ENCODE measurements at places on chromosomes 7 and 10. TPM values are rescaled to one million over a fixed set of nuclear protein-coding genes. Genes with fewer than 3 reads are reported as not detected.

Gene SUMF2
- total RNA-seq: 95.2 TPM

- DNase-seq: no peak
- H3K4me3 ChIP-seq: no peak overlapping the region
- H3K27me3 ChIP-seq: no peaks in the 10 kb centered on the region
- H3K36me3 ChIP-seq: no peaks in the 10 kb centered on the region
Observed at GRCh38 chr7:102456327-102456726, 8.3 kb downstream of the ALKBH4 start.

GRCh38 chr7:18550574-18550973 is 55.0 kb downstream of the HDAC9 start:
- H3K4me1 ChIP-seq: peaks cover 5% of the 10 kb centered on the region
- no peaks in the 10 kb centered on the region for H3K36me3 ChIP-seq
- no peaks in the 10 kb centered on the region for H3K27me3 ChIP-seq
- no peak for DNase-seq

Gene GLI3
- 34.9 TPM for total RNA-seq

GRCh38 chr7:56127241-56127975 is 11.2 kb upstream of the NUPR2 start:
- H3K4me3 ChIP-seq: no peak overlapping the region
- no peaks in the 10 kb centered on the region for H3K4me1 ChIP-seq
- H3K27ac ChIP-seq: no peak overlapping the region
- DNase-seq: no peak
- H3K36me3 ChIP-seq: no peaks in the 10 kb centered on the region

- H3K27ac ChIP-seq: no peak overlapping the region
- H3K27me3 ChIP-seq: no peaks in the 10 kb centered on the region
- no peak for DNase-seq
- no peaks in the 10 kb centered on the region for H3K36me3 ChIP-seq
Observed at GRCh38 chr7:106793015-106793975, 71.8 kb upstream of the PIK3CG start.

DNA sequence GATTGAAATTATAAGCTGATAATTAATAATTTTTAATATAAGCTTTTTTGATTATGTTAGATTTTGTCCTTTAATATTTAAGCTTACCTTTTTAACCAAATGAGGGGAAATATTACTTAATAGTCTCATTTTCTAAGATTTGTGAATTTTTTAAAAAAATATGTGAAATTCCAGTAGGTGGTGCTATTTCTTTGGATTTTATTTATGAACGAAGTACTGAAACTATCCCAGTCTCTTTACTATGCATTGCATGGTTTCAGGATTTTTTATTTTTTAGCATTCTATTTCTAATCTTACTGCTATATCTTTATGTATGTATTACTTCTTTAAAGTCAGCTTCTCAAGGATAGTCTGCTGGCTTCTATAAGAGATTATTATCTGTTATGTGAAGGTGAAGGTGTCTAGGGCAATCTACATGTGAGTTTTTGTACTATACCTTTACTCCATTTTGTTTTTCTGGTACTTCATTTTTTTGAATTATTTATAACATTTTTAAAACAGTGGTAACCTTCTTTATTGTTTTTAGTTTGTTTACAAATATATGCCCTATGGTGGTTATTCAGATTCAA is 78.3 kb downstream of the ATRNL1 start:
- peaks cover 1% of the 10 kb centered on the region for H3K4me1 ChIP-seq
- no peaks in the 10 kb centered on the region for H3K27me3 ChIP-seq
- H3K27ac ChIP-seq: no peak overlapping the region
- no peak overlapping the region for H3K4me3 ChIP-seq

DNA sequence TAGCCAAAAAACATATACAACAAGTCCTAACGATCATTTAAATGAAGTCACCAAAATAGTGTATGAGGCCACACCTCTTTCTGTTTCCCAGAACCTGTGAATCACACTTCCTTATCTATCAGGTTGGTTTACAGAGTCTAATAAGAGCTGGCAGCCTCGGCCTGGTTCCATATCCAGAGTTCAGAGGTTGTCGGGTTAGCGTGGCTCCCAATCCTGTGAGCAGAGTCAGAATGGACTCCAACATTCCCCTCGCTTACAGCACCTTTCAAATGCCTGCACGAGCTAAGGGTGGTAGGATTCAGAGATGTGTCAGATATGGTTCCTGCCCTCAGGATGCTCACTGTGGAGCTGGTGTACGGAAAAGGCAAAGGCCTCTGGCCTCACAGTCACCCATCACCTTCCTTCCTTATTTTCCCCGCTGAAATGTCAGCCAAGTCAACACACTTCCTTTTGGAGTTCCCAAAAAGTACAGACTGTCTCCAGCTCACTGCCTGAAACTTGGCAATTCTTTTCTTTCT is 6.0 kb downstream of the IL15RA start:
- peak overlapping the region; percentile 51 for H3K27ac ChIP-seq
- H3K27me3 ChIP-seq: no peaks in the 10 kb centered on the region
- H3K36me3 ChIP-seq: no peaks in the 10 kb centered on the region
- no peak overlapping the region for H3K4me3 ChIP-seq

GRCh38 chr7:143484119-143484518 is 6.4 kb downstream of the TAS2R41 start:
- H3K4me3 ChIP-seq: no peak overlapping the region
- DNase-seq: no peak
- no peak overlapping the region for H3K27ac ChIP-seq

Data from aorta (tissue), 5 donors.